NCI-H146 (cell line): ENCODE measurements at places on chromosomes 1 and 21.

DNA sequence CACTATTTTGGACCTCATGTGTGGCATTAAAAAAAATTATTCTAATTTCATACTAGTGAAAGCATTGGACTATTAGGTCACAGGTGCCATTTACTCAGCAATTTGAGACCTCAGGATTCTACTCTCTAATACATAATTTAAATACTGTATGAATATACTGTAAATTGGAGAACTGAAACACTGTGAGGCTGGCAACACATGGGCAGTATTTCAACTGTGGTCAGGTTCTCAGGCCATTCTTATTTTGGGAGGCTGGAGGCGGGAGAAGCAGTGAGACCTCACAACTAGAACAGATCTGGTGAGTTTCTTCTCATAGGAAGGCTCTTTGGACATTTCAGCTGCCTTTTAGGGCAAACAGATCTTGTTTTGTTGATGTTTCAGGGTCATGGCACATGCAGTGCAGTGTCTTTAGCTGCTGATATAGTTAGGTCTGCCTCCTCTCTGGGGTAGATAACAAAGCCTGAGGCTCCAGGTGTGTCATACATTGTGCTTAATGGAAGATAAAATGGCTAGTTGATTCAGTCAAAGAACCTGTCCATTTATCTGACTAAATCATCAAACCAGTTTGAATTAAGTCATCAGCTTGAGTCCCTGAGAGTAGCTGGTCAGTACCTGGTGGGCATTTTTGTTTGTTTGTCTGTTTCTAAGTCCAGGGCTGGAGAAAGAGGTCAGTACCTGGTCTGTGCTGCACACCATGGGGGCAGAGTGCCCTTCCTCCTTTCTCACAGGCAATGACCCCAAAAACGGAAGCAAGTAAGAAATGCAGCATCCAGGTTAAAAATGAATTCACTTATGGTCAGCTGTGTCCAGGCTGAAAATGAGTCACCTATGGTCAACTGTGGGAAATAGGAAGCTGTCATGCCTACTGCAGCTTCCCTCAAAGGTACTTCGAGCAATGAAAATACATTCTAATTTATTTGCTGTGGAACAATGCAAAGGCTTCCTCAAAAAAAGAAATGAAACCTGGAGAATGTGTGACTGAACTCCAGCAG is 216.2 kb downstream of the SDCCAG8 start:
- DNase-seq: peak; percentile 86

GRCh38 chr1:157739229-157739901 is 37.6 kb downstream of the FCRL2 start:
- DNase-seq: no peak

DNA sequence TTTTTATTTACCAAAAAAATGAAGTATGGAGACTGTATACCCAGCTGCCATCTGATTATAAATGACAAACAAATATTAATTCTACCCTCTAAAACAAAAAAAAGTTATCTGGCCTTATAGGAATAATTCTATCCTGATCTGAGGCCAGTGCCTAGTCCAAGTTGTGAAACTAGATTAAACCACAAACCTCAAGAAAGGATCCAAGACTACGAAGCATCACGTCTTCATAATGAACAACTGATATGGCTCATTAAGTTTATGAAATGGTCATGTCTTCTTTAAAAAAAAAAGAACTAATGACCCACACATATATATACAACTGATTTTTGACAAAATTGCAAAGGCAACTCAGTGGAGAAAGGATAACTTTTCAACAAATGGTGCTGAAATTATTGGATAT is 32.4 kb upstream of the CTTNBP2NL start:
- DNase-seq: no peak

- no peak for DNase-seq
Measured at GRCh38 chr1:169060919-169061639, 45.4 kb upstream of the ATP1B1 start.

GRCh38 chr1:221069178-221069903 is 190.1 kb downstream of the HLX start:
- DNase-seq: no peak

DNA sequence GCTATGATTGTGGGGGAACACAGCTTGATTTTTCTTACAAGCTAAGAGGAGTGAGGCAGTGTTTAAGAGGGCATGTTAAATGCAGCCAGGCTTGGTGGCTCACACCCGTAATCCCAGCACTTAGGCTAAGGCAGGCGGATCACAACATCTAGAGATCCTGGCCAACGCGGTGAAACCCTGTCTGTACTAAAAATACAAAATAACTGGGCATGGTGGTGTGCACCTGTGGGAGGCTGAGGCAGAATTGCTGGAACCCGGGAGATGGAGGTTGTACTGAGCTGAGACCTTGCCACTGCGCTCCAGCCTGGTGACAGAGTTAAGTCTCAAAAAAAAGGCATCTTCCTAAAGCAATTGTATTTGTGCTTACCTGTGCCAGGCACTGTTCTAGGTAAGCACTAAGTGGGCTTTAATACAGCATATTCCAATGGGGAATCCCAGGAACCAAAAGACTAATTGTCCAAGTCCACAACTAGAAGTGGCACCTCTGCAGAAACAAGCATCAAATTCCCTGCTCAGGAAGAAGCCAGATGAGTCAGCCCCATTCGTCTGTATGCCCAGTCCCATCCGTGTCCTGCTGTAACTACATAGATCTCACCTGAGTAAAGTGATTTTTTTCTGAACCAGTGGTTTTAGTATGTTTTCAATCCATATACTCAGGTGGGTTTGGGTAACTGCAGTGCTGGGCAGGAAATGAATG is 4.6 kb downstream of the RCC1 start:
- no peak for DNase-seq

GRCh38 chr1:5693568-5693967 is 298.7 kb downstream of the NPHP4 start:
- no peak for DNase-seq

GRCh38 chr1:64984737-64985136 is 18.4 kb upstream of the JAK1 start:
- no peak for DNase-seq

DNA sequence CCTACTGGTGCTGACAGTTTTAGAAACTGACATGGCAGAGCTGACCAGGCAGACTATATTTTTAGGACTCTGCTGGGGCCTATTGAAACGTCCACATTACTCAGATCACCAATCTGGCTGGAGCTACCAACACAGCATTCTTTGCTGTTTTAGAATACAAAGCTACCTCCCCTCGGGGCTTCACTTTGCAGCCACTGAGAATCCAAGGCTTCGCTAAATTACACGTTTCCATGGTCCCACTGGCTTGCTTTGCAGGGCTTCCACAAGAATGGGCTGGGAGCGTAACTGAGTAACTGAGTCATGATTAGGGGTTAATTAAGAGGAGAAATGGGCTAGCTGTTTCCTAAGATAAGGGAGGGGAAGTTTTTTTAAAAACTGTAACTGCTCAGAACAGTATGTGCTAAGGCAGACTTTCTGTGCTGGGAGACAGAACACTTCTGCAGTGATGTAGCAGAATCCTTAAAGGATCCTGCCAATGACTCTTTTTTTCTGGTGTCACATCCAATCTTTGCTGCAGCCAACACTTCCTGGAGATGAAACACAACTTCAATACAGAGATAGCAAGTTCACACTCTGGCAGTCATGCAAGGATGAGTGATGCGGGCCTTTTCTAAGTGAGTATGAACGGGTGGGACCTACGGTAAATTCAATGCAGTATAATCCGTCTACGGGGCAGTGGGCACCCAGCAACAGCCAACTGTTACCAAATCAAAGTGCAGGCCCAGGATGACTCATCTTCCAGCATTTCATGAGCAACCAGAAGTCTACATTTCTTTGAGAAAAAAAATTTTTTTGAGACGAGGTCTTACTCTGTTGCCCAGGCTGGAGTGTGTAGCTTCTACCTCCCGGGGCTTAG is 21.5 kb downstream of the NDUFS5 start:
- no peak for DNase-seq

DNA sequence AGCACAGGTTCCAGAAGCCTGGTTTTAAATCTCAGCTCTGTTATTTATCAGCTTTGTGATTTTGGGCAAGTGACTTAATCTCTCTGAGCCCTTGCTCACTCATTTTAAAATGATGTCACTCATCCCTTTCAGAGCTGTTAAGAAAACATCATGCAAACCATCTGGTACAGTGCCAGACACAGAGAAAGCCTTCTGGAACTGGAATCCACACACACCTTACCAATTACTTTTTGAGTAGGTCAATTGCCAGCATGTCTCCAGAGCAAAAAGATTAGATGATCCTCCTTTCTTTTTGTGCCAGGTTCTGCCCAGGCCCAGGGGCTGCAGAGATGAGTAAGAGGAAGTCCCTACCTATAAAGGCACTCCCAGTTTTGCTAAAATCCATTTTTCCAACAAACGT is 61.3 kb downstream of the ROR1 start:
- no peak for DNase-seq

- no peak for DNase-seq
Measured at GRCh38 chr1:235935235-235936225, 68.8 kb upstream of the LYST start.

GRCh38 chr21:44868707-44869106 is 4.8 kb downstream of the PTTG1IP start:
- DNase-seq: no peak

DNA sequence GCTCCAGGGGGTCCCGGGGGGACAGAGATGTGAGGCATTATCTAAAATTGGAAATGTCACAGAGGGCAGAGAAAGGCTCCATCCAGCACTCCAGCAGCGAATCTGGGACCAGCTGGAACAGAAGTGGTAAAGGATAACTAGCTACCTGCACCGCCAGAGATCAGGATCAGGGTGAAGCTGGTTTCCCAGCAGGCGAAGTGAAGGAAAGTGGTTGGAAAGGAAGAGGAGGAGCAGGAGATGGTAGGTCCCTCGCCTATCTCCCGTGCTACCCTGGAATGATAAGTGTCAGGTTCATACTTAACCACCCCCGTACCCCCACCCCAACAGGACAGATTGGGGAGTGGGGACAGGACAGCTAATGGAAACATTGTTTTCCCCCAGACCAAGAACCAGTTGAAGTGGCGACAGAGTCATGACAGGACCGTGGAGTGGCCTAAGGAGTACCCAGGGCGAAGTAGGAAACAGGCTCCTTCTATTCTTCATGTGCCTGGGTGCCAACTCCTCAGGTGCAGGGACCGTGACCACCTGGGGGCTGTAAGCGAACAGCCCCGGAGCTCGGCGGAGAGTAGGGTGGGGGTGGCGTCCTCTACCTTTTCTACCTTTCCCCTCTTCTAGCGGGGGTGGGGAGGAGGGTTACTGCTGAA is 717 bp downstream of the B4GALT3 start:
- DNase-seq: no peak

DNA sequence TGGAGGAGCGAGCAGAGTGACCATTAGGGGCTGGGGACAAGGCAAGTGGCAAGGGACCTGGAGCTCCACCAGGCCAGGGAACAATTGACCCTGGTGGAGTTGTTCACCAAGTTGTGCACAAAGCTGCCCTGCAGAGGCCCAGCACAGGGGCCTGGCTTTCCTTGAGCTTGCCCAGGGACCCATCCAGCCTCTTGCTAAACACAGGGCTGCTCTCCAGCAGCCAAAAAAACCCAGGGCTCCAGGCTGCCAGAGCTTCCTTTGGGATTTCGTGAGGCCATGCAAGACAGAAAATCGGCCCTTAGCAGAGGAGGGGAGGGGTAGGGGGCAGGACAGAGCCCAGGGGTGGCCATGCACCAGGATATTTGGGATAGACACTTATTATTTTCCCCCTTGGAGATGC is 32.6 kb downstream of the LRP8 start:
- no peak for DNase-seq

DNA sequence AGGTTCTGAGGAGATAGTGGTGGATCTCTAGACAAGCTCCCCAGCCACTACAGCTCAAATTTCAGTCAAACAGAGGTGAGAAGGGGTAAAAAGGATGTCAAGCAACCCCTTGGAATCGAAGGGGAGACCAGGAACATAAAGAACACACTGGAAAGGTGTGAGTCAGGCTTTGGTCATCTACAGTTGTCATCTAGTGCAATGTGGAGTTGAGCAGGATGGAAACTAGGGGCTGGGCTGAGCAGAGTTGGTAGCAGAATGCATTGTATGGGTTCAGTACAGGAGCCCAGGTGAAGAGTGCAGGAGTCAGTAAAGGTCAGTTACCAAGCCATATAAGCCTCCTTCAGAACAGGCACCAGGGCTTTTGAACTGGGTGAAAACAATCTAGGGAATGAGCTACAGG is 52.7 kb upstream of the VAV3 start:
- DNase-seq: no peak

DNA sequence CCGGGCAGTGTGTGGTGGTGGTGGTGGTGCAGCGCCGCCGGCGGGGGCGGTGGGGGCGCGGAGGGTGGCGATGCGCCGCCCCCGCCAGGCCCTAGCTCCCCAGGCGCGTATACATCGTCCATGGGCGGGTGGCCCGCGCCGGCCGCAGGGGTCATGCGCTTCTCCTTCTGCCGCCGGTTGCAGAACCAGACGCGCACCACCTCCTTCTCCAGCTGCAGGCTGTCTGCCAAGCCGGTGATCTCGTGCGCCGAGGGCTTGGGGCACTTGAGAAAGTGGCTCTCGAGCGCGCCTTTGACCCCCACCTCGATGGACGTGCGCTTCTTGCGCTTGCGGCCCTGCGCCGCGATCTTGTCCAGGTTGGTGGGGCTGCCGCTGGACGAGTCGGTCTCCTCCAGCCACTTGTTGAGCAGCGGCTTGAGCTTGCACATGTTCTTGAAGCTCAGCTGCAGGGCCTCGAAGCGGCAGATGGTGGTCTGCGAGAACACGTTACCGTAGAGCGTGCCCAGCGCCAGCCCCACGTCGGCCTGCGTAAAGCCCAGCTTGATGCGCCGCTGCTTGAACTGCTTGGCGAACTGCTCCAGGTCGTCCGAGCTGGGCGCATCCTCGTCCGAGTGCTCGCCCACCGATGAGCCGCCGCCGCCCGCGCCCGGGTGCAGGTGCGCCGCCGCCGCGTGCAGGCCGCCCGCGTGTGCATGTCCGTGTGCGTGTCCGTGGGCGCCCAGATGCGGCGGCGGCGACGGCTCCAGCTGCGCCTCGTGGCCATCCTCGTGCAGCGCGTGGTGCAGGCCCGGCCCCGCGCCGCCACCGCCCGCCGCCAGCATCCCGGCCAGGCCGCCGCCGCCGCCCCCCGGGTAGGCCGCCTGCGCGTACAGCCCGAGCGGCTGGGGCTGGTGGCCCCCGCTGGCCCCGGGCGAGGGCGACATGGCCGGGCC is 926 bp downstream of the POU3F1 start:
- peak; percentile 60 for DNase-seq

- no peak for DNase-seq
Measured at GRCh38 chr1:20494609-20495311, 8.8 kb upstream of the CAMK2N1 start.

GRCh38 chr1:29984166-29984861 is 739.1 kb downstream of the MATN1 start:
- no peak for DNase-seq

DNA sequence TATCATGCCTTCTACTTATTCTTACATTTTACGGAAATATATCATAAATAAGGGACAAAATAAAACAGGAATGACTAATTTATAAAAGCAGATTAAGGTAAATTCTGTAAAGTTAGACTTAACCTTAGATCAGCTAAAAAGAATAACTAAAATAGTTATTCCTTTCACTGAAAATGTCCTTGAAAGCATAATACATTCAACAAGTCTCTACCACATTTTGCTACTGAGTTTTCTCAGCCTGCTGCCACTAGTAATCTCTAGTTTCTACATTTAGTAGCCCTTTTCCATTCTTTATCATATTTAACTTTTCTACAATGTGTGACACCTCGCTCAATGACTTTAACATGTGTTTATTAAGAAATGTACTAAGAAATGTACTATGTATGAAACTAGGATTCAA is 89.0 kb downstream of the DENND1B start:
- no peak for DNase-seq
